ENCODE measurements at places on chromosomes 1 and 21.

- DNase-seq: peak; percentile 55
Observed at GRCh38 chr1:53949023-53949990, 3.2 kb downstream of the LRRC42 start.

DNA sequence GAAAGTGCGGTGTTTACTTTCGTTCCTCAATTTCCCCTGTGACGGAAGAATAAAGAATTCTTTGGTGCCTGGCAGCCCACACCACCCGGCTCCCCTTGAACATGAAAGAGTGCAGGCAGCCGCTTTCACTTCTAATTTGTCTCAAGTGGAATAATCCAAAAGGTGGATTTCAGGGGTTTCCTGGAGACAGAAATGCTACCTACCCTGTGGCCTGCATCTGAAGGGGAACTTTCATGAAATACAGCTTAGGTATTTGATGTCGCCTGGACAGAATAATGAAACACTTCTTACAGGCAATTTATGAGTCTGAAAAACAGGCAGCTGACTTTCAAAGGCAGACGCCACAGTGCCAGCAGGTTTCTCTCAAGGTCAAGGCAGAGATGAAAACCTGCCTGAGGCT lies 169.5 kb upstream of the USP24 start:
- DNase-seq: no peak

DNA sequence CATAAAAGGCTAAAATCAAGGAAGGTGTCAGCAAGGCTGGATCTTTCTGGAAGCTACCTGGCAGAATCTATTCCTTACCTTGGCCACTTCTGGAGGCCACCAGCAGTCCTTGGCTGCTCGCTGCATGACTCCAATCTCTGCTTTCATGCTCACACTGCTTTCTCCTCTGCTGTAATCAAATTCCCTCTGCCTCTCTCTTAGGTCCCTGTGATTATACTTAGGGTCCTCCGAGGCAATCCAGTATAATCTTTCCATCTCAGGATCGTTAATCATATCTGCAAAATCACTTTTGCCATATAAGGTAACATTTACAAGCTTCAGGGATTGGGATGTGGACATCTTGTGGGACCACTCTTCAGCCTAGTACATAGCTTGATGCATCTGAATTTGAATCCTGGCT lies 110.7 kb upstream of the IVNS1ABP start:
- DNase-seq: no peak

GRCh38 chr1:185636848-185637247 lies 97.3 kb upstream of the HMCN1 start:
- no peak for DNase-seq

DNA sequence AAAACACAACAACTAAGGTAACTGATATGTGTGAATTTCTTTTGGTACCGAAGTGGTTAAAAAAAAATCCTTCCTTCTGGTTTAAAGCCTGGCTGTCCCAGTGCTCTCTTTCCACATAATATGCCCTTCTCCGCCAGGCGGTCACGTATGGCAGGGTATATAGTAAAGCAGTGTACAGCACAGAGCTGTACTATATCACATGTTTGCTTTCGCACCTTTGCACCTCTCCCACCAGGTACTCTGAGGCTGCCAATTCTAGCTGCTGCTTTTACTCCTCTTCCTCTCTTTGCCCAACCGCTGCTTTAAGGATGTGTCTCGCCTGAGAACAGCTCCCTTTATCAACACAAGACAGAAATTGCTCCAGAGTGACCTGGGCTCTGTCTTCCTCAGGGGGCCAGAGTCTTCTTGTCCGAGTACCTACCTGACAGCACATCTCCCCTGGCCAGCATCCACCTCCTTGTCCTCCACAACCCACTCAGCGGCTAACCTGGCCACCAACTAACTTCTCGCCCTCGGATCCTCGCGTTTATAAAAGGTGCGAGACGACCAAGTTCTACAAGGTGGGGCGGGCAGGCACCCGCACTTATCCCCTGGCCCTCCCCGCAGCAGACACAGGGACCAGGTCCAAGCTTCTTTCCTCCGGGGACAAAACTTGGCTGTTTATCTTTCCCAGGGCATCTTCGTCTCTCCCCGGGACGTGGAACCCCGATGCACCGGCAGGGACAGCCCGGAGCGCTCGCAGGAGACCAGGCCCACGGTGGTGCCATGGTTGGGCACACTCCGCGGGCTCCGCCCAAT lies 1.6 kb downstream of the COLGALT2 start:
- DNase-seq: no peak

- peak; percentile 34 for DNase-seq
Observed at GRCh38 chr1:219227360-219228057, 53.8 kb downstream of the LYPLAL1 start.

DNA sequence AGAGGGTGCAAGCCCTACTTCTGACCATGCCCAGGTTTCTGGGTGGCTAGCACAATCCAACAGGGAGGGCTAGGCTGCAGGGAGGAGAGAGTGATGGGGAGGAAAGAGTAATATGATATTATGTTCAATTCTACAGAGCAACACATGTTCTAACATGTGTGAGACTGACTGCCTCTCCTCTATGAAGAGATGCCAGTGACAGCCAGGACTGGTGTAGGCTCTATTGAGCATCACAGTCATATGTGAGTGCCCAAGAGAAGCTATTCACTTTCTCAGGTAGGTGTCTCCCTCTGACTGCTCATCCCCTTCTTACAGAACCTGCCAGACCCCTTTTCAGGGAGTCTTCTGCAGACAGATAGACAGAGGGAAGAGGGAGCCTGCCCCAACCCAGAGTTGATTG lies 446.1 kb downstream of the SIPA1L2 start:
- DNase-seq: no peak

GRCh38 chr1:64039390-64039926 lies 164.0 kb upstream of the UBE2U start:
- DNase-seq: no peak

GRCh38 chr1:116983112-116983511 lies 18.4 kb upstream of the CD101 start:
- no peak for DNase-seq

DNA sequence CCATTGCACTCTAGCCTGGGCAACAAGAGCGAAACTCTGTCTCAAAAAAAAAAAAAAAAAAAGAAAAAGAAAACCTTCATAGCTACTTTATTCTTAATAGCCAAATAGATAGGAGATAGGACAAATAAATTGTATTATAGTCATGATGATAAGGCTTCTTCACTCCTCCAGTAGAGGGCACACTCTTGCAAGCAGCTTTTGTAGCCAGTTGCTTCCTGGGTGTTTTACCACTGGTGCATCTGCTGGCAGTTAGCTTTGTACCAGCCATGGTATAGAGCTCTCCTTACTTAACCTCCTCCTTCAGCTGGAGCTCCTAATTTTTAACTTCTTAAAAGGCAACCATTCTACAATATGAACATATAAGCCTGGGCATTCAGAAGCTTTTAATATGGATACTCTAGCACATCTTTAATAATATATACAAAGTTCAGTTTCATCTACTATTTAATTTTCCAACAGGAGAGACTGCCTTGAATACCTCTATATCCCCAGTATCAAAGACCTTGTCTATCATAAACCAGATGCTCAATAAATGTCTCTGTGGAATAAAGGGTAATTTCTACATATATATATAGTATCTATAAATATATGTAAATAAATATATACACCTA lies 35.8 kb downstream of the EVI5 start:
- DNase-seq: peak; percentile 63

DNA sequence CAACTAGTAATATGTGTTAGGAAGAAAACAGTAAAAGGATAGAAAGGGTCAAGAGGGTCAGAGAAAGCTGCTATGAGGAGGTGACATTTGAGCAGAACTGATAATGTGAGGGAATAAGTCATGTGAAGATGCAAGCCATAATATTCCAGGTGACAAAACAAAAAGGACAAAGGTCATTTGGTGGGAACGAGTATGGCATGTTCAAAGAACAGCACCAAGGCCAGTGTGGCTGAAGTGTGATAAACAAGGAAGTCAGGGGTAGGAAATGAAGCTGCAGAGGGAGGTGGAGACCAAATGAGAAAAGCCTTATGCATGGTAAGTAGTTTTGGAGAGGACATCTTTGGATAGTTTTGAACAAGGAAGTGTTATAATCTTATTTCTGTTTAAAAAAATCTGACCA lies 46.7 kb downstream of the LPGAT1 start:
- peak; percentile 34 for DNase-seq

DNA sequence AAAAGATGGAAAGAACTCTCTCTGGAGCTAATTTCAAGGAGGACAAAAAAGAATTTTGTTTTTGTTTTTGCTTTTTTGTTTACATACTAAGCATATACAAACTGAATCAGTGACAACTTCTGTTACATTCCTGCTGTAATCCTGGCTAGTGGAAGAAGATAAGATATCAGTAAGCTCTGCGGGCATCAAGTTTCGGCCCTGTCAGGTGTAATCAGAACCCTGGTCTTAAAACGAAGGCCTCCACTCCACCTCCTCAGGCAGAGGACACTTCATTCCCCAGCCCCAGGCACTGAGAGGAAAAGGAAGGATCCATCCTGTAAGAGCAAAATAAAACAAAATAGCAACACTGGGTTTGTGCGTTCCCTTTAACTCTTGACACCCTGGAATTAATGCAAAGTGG lies 88.9 kb upstream of the ARHGAP29 start:
- no peak for DNase-seq

GRCh38 chr1:51295926-51296325 lies 34.4 kb downstream of the TTC39A start:
- no peak for DNase-seq

DNA sequence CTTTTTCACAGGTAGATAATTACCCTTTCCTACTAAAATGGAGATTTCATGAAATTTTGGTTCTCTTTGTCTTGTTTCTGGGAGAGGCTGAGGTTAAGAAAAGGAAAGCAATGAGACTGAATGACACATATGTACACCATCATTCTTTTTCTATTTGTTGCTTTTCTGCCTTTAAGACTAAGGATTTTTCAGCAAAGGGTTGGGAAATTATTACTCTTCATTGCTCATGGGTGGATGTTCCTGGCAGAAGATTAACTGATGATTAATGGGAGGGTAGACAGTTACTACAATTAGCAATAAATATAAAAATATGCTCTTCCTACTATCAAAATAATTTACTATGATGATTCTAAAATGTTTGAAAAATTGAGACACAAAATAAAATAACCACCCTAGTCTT lies 316.5 kb upstream of the USP24 start:
- no peak for DNase-seq

- no peak for DNase-seq
Observed at GRCh38 chr21:44938772-44939531, 877 bp upstream of the SLX9 start.

DNA sequence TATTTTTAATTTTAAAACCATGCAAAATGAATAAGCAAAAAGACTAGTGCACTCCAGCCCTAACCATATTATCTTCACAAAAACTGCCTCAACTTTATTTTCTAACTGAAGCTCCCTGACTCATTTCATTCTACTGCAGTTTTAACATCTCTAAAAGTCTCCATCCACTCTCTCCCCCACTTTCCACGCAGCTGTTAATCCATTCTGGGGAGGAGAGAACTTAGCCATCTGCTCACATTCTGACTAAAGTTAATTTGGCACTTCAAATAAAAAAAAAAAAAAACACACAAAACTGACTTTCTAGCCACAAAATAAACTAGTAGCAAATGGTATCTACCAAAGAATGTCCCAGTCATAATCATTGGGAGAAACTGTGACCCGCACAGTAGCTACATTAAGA lies 5.4 kb upstream of the MYBPHL start:
- DNase-seq: no peak

DNA sequence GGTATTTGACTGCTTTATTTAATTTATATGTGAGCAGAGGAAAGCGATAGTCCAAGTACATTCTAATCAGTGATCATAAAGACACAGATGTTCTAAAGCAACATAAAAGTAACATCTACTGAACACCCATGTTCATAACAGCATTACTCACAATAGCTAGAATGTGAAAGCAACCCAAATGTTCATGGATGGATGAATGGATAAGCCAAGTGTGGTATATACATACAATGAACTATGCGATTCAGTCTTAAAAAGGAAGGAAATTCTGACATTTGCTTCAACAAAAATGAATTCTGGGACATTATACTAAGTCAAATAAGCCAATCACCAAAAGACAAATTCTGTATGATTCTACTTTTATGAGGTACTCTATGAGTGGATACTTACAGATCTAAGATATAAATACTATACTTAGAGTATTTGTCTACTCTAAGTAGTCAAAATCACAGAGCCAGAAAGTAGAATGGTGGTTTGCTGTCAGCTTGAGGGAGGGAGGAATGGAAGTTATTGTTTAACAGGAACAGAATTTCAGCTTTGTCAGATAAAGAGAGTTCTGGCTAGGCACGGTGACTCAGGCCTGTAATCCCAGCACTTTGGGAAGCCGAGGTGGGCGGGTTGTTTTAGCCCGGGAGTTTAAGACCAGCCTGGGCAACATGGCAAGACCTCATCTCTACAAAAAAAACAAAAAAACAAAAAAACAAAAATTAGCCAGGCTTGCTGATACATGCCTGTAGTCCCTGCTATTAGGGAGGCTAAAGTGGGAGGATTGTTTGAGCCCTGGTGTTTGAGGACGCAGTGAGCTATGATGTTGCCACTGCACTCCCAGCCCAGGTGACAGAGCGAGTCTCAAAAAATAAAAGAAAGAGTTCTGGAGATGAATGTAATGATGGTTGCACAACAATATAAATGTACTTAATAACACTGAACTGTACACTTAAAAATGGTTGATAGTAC lies 79.7 kb upstream of the ARHGAP29 start:
- DNase-seq: no peak

- DNase-seq: no peak
Observed at GRCh38 chr1:161038523-161039153, at the start of gene TSTD1. TSTD1 (minus strand) TSS chr1:161038964; CDS start chr1:161038889, 75 bp downstream.

DNA sequence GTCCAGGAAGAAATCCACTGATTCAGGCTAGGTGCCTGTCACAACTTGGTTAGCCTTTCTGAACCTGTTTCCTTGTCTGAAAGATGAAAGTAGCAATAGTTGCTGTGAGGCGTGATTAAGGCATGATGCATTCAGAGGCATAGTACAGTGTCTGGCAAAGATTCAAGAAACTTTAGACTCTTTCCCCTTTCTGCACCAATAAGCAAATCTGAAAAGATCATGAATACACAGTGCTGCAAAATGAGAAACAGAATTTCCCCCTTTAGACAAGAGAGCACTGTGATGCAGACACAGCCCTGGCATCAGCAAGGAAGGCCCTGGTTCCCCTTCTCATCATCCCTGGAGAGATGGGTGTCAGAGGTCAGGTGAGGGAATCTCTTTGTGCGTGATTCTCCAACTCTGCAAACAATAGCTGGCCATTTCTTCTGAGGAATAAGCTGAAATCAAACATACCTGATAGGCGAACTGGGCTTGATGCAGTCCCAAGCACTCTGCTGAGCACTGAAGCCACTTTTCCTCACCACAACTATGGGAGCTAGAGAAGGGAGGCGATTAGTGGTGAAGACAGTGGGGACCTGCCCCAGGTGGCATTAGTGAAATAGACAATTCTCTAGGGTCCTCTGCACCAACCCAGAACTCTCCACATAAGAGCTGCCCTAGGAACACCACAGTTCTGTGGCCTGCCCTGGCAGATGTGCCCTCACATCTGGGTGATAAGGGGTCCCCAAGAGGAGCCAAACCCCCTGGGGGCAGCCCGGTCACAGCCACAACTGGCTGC lies 41.7 kb downstream of the ITPKB start:
- DNase-seq: no peak

GRCh38 chr1:48341221-48341620 lies 118.7 kb downstream of the SLC5A9 start:
- no peak for DNase-seq
